HT1080 (cell line): ENCODE measurements at places on chromosomes 1 and 21. TPM values are rescaled to one million over a fixed set of nuclear protein-coding genes. Genes with fewer than 3 reads are reported as not detected.

DNA sequence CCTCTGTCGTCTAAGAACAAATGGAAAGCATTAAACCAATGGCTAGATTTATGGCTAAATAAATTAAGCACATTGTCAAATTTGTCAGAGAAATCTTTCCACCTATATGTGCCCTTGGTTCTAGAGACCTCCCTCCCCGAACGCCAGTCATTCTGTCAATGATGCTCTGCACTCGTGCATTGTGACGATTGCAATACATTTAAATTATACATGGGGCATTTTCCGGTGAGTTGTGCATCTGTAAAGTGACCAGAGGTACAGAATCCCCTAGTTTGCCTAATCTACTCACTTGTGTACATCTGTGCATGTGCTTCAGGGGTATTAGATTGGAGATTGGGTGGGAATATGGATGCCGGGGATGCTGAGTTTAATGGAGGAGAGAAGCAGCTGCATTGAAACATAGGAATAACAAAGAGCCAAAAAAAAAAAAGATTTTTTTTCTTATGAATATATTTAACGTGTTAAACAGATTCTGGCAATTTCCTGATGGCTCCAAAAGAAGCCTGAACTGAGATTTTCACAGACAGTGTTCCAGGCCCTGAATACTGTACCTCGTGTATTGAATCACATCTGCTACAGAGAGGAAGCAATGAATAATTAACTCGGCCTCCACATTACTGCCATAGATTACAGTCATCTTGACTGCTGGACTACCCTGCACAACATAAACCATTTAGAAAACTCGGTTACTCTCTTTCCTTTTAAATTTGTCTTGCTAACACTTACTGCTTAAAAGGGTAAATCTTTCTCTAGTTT lies 149.0 kb upstream of the C1orf87 start:
- no peak for DNase-seq

SLC16A4 gene
- total RNA-seq: 0.60 and 0.61 TPM in 2 replicates

LMO4 gene
- total RNA-seq: 30.6 and 32.6 TPM in 2 replicates

BTG3 gene
- 30.0 and 32.3 TPM in 2 replicates for total RNA-seq

SPRR2B gene
- not detected in 2 replicates for total RNA-seq

KCNA2 gene
- not detected in 2 replicates for total RNA-seq

DNA sequence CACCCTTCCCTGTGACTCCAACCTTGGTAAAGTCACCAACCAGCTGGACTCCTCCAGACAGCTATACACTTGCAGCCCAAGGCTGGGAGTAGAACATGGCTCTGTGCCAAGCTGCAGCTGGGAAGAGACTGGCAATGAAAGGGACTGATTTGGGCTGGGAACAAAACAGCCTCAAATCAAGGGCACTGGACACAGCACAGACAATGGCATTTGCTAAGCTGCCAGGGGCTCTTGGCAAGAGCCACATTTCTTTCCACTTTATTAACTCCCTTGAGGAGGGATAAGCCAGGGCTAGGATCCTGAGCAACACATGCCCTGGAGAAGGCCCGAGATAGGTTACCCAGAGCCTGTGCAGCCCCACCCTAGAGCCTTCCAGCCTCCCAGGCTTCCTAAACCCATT lies 12.0 kb downstream of the SYT11 start:
- DNase-seq: no peak

DNA sequence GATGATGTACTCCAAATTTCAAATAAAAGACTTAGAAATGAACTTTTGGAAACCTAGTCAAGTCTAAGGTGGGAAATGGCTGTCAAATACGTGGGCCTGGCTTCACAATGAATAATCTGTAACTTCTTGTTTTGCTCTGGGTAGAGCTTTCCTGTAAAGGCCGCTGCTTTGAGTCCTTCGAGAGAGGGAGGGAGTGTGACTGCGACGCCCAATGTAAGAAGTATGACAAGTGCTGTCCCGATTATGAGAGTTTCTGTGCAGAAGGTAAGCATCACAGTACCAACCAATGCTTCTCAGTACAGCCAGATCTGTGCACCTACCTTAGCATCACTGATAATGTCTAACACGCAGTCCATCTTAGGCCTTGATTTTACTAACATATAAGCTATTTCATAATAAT lies 73.6 kb downstream of the TPR start:
- DNase-seq: no peak

- peak; percentile 7 for DNase-seq
These were observed 185.3 kb downstream of the NRIP1 start for GRCh38 chr21:14879458-14879857.

- DNase-seq: no peak
These were observed 26.3 kb upstream of the RBM34 start for GRCh38 chr1:235187316-235187715.

PEAR1 gene
- total RNA-seq: 4.1 and 5.2 TPM in 2 replicates

LORICRIN gene
- not detected in 2 replicates for total RNA-seq

- no peak for DNase-seq
These were observed at the start of gene NUP210L for GRCh38 chr1:154154534-154155191. NUP210L (minus strand) TSS chr1:154155073.

- DNase-seq: no peak
These were observed 216.3 kb downstream of the SIPA1L2 start for GRCh38 chr1:232413674-232414073.

DNA sequence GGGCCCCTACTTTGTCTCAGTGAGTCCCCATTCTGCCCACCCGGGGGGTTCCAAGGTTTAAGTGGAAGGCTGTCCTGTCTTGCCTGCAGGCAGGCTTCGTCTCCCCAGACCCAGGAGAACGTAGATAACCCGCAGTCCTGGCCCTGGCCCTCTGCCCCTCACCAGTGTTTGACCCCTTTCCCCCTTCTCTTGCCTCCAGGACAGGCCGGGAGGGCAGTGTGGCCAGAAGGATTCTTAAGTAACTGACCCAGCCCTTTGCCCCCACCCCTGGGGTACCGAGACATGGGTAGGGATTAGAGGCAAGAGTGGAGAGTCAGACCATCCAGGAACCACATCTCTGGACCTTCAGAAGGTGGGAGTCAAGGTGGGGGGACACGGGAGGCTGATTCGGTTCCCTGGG lies 8.8 kb downstream of the TMEM222 start:
- DNase-seq: no peak

- DNase-seq: no peak
These were observed 157.9 kb downstream of the DHRS3 start for GRCh38 chr1:12460121-12460520.

GRCh38 chr21:41327753-41328152 lies 11.2 kb downstream of the FAM3B start:
- DNase-seq: no peak

PRRX1 gene
- not detected in 2 replicates for total RNA-seq

FCRL4 gene
- total RNA-seq: not detected in 2 replicates

GRCh38 chr1:209509039-209509438 lies 74.5 kb upstream of the CAMK1G start:
- DNase-seq: no peak

DNA sequence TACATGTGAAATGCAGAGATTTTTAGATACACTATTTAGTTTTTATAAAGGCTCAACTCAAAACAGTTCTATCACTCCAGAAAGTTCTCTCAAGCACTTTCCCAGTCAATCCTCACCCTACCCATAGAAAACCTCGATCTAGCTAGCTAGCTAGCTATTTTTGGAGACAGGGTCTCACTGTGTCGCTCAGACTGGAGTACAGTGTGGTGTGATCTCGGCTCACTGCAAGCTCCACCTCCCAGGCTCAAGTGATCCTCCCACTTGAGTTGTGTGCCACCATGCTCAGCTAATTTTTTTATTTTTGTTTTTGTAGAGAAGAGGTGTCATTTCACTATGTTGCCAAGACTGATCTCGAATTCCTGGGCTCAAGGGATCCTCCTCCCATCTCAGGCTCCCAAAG lies 236.9 kb downstream of the RERE start:
- DNase-seq: no peak

- no peak for DNase-seq
These were observed 1.5 kb upstream of the ETS2 start for GRCh38 chr21:38804030-38804788.

EVI5 gene
- 4.7 and 7.2 TPM in 2 replicates for total RNA-seq

DNA sequence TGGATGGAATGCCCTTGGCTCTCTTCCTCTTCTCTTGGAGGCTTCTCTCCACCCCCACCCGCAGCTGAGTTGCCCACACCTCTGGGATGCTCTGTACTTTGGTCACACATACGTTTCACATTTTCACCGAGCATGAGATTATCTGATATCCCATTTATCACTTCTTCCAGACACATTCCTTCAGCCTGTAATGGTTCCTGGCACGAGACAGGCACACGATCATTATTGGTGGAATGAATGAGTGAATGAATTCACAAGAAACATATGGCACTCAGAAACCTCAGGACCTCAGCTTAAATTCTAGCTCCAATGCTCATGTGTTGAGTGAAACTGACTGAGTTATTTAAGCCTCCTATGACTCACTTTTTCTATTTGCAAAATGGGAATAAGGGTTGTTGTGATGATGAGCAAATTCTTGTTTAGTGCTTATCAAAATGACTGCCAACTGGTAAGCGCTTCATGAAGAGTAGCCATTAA lies 242.7 kb upstream of the JUN start:
- DNase-seq: peak; percentile 26

GSTM2 gene
- total RNA-seq: 2.3 and 3.1 TPM in 2 replicates

DNA sequence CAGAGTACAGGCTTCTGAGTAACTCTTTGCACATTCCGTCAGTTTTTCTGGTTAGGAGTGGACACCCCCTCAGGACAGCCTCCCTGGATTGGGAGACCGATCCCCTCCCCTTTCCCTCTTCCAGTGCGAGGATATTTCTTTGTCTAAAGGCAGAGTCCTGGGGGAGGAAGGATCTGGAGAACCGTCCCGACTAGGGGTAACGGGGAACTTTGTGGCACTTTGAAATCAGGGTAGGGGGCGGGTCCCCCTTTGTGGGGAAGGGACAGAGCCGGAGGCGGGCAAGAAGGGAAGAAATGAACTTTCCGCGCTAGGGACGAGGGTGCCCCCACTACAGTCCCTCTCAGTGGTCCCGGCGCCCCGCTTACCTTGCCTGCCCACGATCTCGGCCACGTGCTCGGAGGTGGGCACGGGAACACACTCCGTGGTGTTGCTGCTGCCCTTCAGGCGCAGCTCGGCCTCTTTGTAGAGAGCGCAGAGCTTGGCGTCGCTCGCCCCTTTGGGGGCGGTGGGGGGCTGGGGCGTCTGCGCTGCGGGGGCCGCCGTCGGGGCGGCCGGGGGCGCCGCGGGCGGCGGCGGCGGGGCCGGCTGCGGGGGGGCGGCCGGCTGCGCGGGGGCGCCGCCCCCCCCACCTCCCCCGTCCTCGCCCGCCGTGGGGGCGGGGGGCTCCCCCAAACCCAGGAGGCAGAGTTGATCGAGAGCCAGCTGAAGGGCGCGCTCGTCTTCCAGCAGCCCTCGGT lies 917 bp downstream of the MEX3A start:
- no peak for DNase-seq

DNA sequence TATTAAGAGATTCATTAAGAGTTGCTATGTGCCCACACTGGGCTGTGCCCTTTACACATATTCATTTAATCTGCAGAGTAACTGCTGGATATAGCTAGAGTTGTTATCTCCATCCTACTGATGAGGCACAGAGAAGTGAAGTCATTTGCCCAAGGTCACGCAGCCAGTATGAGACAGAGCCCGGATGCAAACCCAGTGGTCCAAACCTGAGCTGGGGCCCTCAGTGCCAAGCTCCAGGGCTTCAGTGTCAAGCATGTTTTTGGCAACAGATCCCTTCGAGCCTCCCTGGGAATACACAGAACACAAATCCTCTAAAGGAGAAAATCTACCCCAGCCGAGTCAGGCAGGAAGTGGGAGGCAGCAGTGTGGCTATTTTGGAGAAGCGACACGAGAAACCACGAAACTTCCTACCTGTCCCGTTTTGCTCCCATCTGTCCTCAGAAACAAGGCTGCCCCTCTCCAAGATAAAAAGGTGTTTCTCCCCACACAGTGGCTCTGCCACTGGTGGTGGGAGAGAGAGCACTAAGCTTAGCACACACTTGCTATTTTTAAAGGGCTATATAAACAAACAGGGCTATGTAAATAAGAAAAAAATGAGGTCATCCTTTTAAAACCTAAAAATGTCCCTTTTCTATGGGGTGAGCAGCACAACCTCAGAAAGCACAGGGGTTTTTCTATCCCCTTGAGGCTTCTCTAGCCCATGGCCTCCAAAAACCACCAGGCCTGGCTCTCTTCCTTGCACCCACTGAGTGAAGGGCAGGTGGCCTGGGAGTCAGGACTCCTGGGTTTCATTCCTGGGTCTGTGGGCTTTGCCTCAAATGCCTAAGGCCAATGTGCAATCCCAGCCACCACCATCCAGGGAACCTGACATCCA lies 138.6 kb upstream of the EDN2 start:
- peak; percentile 40 for DNase-seq

KCNJ6 gene
- total RNA-seq: not detected in 2 replicates

DNA sequence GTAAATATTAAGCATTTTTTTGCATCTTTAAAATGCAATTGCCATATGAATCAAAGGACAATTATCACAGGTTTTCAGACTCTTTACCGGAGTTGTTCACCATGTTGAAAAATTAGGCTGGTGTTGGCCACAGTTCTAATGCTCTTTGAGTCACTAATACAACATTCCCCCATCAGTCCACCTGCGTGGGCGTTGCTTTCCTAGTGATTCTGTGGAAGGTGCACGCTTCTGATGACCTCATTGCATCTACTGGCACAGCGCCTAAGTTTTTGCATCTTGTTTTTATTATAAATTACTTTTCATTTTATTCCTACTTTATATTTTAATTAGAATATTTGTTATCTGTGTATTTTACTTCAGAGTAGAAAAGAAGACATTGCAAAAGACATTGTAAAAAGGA lies 4.7 kb upstream of the F5 start:
- DNase-seq: no peak

DNA sequence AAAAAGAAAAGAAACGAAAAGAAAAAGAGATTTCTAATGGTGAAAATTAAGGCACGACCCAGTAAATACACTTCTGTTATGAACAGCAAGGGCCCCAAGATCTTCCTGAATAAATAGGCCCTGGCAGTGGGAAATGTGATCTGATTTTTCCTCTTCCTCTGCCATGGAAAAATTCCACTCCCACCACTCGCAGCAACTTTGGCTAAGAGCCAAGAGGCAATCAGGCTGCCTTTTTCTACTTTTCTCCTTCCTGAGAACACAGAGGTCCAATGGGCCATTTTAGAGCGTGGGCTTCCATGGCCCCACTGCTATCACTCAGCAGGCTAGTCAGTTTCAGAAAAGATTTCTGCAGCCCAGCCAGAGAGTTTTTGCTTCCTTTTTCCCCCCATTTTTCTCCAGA lies 33.7 kb upstream of the AK4 start:
- peak; percentile 9 for DNase-seq

- no peak for DNase-seq
These were observed 204.1 kb downstream of the GABPA start for GRCh38 chr21:25938658-25939395.

- no peak for DNase-seq
These were observed 115.9 kb downstream of the RHOU start for GRCh38 chr1:228851193-228851592.

- no peak for DNase-seq
These were observed 48.1 kb downstream of the SPATA46 start for GRCh38 chr1:162328512-162328911.
